Activated gamma-delta T cell (primary cell): ENCODE measurements at places on chromosomes 3 and 15.

DNA sequence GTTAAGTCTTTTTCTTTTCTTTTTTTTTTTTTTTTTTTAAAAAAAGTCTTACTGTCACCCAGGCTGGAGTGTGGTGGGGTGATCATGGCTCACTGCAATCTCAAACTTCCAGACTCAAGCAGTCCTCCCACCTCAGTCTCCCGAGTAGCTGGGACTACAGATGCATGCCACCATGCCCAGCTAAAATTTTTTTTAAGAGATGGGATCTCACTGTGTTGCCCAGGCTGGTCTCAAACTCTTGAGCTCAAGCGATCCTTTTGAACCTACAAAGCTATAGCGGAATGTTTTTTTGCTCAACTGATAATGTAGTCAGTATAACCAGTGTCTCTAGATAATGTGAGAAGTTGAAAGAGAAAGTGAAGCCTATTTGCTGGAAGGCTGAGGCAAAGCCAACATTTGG lies 3.9 kb upstream of the IGF2BP2 start:
- DNase-seq: no peak

GRCh38 chr3:124813541-124813940 lies 73.6 kb downstream of the ITGB5 start:
- DNase-seq: no peak

DNA sequence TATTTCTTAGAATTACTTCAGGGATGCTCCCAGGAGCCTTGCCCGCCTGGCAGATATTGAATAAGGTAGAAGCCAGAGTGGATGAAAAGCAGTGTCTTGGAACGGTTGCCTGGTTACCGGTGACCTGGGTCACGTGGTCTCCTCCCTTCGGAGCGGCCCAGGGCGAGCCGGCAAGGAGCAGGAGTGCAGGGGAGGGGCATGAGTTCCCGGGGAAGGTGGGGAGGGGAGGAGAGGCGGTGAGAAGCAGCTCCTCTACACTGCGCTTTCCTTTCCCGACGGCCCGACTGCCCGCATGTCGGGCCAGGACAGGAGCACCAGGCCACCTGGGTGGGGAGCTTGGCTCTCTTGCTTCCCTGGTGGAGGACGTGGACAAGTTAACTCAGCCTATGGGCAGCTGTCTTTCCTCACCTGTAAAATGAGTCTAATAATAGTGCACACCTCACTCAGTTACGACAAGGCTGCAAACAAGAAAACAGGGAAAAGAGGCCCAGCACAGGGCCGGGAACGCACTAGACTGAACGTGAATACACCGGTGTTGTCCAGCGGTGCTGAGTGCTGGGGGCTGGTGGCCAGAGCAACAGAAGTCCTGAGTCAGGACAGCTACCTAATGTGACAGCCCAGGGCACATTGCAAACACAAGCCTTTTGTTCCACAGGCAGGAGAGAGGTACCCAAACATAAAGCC lies 198.3 kb downstream of the ADAMTS9 start:
- DNase-seq: no peak

- no peak for DNase-seq
Measured at GRCh38 chr15:40085266-40085665, 23.4 kb downstream of the BMF start.

- DNase-seq: no peak
Measured at GRCh38 chr3:48535578-48535977, 21.0 kb downstream of the PFKFB4 start.

DNA sequence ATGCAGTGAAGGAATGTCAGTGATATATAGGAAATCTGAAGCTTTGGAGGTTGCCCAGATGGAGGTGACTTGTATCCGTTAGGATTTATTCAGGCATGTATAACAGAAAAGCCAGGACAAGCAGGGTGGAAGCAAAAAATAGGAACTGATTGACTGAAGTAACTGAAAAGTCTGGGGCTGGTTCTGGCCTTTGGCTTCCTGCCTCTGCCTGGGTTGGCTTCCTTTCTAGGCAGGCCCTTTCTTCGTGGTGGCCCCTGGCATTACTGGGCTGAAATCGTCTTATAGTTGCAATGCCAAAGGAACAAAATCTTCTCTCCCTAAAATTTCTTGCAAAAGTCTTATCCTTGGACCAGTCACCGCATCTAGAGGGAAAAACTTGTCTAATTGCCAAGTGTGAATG lies 386.1 kb downstream of the PTPRG start:
- no peak for DNase-seq

DNA sequence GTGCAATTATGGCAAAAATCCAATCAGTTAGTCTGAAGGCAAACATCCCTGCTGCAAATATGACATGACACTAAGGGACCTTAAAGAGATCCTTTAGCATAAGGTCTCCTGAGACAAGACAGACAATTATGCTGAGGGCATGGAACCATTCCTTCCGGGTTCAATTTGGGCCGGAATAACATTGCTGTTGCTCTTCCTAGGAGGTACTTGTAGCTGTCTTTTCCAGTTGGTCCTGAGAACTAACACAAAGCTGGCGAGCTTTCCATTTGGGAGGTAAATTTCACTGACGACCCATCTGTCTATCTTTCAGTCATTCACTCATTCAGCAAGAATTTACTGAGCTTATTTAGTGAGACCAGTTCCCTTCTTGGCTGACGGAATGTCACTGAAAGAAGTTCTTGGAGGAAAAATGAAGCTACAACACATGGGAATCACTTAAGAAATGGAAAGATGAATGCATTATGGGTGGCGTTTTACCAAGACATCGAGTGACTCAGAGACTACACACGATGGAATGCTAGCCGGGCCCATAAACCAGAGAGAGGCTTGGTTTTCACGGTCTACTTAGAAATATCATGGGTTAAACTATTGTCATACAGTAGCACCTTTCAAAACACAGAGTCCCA lies 215.5 kb downstream of the PDZRN3 start:
- DNase-seq: no peak

- DNase-seq: no peak
Measured at GRCh38 chr3:71641674-71642073, 58.1 kb upstream of the FOXP1 start.

DNA sequence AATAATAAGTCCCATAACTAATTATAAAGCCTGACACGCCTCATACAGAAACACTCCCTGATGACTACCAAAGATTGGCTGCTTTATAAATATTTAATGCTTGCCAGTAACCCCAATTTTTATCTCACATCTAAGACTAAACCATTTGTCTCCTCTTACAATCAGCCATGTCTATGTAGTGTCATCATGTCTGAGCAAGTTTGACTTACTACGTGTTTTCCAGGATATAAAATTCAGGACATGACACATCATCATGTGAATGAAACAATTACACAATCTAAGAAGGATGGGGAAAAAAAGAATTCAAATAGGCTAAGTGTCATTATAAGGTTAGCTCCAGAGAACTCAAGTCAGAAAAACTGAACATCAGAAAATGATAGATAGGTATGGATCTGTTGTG lies 208.7 kb downstream of the MECOM start:
- DNase-seq: no peak

- no peak for DNase-seq
Measured at GRCh38 chr3:58683001-58683458, 16.5 kb upstream of the FAM3D start.

DNA sequence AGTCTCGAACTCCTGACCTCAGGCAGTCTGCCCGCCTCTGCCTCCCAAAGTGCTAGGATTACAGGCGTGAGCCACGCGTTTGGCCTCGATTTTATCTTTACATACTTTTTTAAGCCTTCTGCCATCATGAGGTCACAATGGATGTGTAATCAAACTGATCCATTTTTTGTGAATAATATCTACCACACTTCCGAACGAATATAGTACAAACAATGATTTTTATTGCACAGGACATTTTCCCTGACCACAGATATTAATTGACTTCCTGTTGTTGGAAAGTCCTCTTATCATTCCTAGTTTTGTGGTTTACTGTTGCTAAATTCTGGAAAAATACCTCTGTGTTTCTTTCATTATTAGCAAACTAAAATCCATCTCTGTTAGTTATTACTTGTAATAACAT lies 68.9 kb downstream of the MINDY2 start:
- no peak for DNase-seq
